ENCODE measurements at places on chromosomes 1 and 21. TPM values are rescaled to one million over a fixed set of nuclear protein-coding genes. Genes with fewer than 3 reads are reported as not detected.

The SH3BGR gene
- 9.7 TPM for total RNA-seq

The GABRD gene
- total RNA-seq = not detected

The FAM89A gene
- 5.6 TPM for total RNA-seq

The ADGRL4 gene
- total RNA-seq = 18.7 TPM

The GSTM5 gene
- total RNA-seq = 7.1 TPM

The OR2L3 gene
- not detected for total RNA-seq

The TMIGD3 gene
- total RNA-seq = 2.6 TPM

The PRMT2 gene
- total RNA-seq = 136 TPM

The PRR9 gene
- 1.2 TPM for total RNA-seq

DNA sequence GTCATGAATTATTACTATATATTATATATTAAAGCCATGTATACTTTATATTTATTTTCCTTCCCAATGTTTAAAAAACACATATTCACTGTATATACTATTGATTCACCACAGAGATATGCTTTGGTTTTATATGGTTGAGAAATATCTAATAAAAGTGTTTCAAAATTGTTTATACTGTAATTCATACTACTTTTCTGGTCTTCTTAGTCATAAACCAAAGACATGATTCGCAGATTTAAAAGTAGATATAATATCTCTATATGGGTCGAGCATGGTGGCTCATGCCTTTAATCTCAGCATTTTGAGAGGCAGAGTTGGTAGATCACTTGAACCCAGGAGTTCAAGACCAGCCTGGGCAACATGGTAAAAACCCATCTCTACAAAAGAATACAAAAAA lies 738.4 kb downstream of the USP25 start:
- no peak for DNase-seq

GRCh38 chr21:39193380-39193779 lies 10.1 kb upstream of the PSMG1 start:
- no peak for DNase-seq

GRCh38 chr1:52579415-52579814 lies 22.8 kb upstream of the GPX7 start:
- no peak for DNase-seq

DNA sequence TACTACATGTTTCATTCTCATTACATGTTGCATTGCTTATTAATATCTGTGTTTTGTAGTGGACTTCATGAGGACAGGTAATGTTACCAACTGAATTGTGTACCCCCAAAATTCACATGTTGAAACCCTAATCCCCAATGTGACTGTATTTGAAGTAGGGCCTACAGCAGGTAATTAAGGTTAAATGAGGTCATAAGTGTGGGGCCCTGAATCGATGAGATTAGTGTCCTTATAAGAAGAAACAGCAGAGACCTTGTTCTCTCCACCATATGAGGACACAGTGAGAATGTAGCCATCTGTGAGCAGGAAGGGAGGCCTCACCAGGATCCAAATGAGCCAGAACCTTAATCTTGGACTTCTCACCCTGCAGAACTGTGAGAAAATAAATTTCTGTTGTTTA lies 15.0 kb upstream of the IFNAR1 start:
- peak; percentile 72 for DNase-seq

DNA sequence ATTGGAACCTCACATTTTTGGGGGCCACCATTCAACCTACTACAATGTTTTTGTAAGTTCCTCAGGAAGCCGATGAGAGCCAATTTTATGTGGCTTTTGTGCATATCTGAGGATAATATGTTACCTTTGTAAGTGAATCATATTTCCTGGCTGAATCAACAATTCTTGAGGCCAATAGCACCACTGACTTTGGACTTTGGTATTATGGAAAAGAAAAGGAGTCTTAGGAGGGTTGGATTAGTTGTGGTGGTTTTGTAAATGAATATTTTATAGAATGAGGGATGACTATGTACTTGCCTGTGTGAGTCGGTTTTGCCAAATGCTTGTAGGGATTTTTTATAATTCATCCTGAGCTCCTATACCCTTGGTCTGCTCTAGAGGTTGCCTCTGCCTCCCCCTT lies 181.5 kb upstream of the HMGB4 start:
- DNase-seq = peak; percentile 19

GRCh38 chr1:158014731-158015320 lies 21.4 kb downstream of the KIRREL1 start:
- DNase-seq = no peak

DNA sequence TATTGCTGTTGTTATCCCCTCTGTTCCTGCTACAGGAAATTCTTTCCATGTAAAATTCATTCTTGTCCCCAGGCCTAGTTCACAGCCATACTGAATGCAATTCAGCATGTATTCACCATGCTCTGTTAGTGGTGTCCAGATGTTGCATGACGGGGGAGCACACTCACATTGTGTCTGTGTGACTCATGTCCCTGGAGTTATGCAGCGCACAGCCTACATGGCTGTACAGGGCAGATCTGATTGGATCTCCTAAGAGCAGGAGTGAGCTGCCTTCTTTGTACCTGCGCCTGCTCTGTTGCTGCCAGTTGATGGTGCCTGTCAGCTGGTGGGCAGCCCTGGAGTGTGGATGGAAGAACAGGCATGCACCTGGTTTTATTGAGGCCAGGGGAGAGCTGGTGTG lies 17.6 kb downstream of the HTR6 start:
- no peak for DNase-seq

DNA sequence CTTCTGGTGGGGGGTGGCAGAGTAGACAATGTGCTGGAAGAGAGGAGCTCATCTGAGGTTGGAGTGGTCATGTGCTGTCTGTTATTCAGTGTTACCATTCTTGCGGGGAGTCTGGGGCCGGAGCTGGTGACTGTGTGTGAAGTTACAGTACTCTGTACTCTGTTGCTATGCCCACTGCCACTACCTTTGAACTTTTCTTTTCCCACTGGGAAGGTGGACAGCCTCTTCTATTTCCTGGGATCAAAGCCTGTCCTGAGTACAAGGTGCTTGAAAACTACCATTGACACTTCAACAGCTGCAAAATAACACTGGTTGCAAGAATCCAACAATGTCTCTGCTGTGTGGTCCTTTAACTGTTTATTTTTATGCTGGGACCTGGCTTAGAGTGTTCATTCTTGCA lies 66.4 kb upstream of the ZNF326 start:
- no peak for DNase-seq

- DNase-seq = no peak
These were observed 12.7 kb downstream of the ATP1A4 start for GRCh38 chr1:160164121-160164520.

GRCh38 chr1:36707221-36707620 lies 224.5 kb upstream of the CSF3R start:
- DNase-seq = no peak

DNA sequence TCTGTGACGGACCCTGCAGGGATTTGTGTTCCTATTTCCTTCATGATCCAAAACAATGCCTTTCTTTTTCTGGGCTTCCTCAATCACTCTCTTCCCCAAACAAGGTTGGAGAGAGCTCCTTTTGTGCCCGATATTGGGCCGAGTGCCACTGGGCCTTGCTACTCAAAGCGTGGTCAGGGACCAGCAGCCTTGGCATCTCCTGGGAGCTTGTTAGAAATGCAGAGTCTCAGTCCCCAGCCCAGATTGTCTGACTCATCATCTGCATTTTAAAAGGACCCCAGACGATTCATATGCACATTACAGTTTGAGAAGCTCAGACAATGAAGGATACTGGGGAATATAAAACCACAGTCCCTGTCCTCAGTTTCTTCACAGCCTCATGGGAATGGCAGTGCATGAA lies 19.9 kb downstream of the ADORA1 start:
- no peak for DNase-seq

- DNase-seq = no peak
These were observed 137.8 kb downstream of the NUF2 start for GRCh38 chr1:163459539-163459938.

GRCh38 chr1:225114354-225114990 lies 185.0 kb downstream of the DNAH14 start:
- DNase-seq = no peak

DNA sequence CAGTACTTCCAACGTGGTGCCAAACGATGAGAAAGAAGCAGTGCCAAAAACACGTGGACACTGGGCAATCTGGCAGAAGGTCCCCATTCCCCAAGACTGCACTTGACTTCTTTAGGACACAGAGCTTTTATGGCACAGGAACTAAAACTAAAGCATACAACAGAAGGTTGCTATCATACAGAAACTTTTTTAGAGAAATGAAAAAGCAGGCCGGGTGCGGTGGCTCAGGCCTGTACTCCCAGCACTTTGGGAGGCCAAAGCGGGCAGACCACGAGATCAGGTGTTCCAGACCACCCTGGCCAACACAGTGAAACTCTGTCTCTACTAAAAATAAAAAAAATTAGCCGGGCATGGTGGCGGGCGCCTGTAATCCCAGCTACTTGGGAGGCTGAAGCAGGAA lies 43.0 kb downstream of the GNB1 start:
- no peak for DNase-seq

DNA sequence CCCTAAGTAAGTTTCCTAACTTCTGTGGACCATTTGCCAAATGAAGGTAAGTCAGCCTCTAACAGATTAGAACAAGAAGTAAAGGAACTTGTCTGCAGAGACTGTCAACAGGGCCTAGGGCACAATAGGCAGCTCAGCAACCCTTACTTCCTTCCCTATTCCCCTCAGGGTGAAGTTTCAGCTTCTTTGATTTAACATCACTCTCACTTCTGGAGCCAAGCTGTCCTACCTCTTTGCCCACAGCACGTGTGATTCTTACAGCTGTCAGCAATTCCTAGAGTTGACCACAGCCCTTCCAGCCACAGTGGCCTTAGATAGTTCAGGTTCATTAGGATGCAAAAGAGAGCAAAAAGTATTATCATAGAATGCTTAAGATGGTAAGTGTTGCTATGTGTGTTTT lies 7.6 kb upstream of the EIF4G3 start:
- DNase-seq = no peak

GRCh38 chr1:56359056-56359455 lies 220.3 kb downstream of the PLPP3 start:
- DNase-seq = no peak

- no peak for DNase-seq
These were observed 45.9 kb downstream of the MORN1 start for GRCh38 chr1:2345297-2346075.

- DNase-seq = no peak
These were observed 68.3 kb downstream of the RNASEL start for GRCh38 chr1:182520736-182521135.

DNA sequence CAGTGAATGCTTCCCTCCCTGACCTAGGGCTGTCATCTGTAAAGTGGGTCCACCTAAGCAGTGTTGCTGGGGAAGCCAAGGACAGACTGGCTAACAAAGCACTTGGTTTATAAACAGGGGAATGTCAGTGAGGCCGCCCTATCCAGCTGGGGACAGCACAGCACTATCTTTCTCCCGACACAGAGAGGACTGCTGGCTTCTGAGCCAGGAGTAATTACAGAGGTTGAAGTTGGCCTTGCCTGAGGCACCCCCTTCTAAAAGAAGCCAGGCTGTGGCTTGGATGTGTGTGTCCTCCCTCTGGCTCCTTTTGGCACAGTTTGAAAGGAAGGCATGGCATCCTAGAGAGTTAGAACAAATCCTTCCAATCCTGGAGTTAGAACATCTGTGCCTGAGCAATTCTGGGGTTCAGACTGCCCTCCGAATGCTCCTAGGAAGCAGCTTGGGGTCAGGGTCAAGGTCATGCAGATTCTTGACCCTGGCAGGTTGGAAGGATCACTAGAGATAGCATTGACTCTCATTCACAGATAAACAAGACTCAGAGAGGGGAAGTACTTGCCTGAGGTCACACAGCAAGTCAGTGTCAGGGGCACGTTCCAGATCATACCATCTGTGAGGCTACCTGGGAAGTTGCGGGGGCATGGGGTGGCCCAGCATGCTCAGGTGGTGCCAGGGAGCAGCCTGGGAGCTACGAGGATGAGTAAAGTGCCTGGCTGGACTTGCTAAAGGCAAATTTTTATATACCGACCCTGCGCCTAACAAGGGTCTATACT lies 1.3 kb upstream of the LDLRAP1 start:
- no peak for DNase-seq

- DNase-seq = no peak
These were observed 62.8 kb downstream of the DYRK1A start for GRCh38 chr21:37429356-37429755.

- DNase-seq = no peak
These were observed 12.3 kb downstream of the LSS start for GRCh38 chr21:46216132-46216747.

GRCh38 chr1:917076-917459 lies 6.7 kb upstream of the SAMD11 start:
- no peak for DNase-seq

DNA sequence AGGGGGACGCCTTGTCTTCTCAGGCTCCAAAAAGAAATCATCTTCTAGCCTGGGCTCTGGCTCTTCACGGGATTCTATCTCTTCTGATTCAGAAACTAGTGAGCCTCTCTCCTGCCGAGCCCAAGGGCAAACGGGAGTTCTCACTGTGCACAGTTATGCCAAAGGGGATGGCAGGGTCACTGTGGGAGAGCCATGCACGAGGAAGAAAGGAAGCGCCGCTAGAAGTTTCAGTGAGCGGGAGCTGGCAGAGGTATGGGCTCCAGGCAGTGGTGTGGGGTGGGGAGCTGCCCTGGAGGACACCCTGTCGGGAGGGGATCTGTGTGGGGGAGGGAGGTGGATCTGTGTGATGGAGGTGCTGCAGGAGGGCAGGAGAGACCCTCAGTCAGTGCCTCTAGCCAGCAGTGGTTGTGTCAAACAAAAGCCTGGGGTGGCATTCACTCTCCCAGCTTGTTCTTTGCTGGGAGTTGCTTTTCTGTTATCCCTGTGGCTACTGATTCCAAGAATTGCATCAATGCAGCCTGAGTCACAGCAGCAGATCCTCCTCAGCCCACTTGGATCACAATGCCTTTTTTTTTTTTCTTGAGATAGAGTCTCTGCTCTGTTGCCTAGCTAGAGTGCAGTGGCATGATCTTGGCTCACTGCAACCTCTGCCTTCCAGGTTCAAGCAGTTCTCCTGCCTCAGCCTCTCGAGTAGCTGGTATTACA lies 21.8 kb downstream of the KDM4A start:
- DNase-seq = no peak

DNA sequence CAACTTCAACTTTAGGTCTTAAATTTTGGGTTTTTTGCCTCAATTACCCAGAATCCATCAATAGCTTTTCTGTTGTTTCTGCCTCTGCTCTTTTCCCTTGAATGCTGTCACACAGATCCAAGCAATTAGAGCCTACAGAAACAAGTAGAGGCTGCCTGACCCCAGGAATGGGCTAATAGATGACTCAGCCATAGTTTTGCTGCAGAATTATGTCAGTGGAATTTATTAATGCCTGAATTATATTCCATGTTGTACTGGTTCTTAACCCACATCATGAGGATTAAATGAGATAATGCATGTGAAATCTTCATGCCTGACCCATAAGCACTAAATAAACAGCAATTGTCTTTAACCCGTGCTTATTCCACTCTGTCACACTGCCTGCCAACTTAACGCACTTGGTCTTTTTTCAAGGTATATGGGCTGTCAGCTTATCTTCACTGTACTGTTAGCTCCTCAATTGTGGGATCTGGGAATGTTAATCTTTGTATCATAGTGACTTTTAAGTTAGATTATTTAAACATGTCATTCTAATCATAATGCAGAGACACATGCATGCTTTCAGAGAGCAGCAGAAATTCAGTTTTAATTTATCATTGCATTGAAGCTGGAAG lies 213.3 kb downstream of the ROR1 start:
- no peak for DNase-seq
